ENCODE measurements at places on chromosomes 7 and 10.

DNA sequence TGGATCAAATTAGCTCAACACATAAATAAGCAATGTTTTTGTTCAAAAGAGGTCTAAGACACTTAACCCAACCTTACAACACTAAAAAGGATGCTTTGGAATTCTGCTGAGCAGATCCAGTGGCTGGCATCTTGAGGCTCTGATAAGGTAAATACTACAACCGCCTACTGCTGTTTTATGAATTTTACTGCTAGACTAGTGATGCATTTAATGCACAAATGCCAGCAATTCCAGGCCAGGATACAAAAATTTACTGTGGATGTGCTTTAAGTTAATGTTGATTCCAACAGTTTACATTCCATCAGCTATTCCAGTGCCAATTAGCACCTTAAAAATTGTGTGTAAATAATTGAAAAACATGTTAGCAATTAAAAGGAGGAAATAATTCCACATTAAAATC, 261.3 kb downstream of the PARD3 start:
- no peak for DNase-seq

- no peak for DNase-seq
Measured at GRCh38 chr7:76246804-76247389, 45.2 kb downstream of the SRRM3 start.

- DNase-seq: no peak
Measured at GRCh38 chr10:73015779-73016178, 61.2 kb upstream of the PLA2G12B start.

- no peak for DNase-seq
Measured at GRCh38 chr7:3003936-3004335, 39.7 kb downstream of the CARD11 start.

GRCh38 chr7:116669769-116670168, 2.2 kb upstream of the MET start:
- DNase-seq: no peak

DNA sequence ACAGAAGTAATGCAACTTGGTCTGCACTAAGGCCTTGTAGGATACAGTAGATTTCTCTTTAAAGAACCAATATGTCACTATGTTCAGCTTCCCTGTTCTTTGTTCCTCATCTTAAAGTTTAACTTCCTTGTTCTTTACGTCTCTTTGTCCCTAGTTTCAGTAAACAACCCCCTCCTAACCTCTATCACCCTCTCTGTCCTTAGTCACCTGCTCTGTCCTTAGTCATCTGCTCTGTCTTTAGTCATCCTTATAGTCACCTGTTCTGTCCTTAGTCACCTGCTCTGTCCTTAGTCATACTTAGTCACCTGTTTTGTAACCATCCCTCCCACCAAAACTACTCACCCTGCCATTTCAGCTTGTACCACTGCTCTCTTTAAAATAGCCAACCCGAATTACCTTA, 144.6 kb upstream of the TMEM106B start:
- DNase-seq: no peak

GRCh38 chr7:33040803-33041516, 21.6 kb downstream of the NT5C3A start:
- peak; percentile 26 for DNase-seq

GRCh38 chr7:134327896-134328295, 11.2 kb upstream of the SLC35B4 start:
- DNase-seq: no peak

DNA sequence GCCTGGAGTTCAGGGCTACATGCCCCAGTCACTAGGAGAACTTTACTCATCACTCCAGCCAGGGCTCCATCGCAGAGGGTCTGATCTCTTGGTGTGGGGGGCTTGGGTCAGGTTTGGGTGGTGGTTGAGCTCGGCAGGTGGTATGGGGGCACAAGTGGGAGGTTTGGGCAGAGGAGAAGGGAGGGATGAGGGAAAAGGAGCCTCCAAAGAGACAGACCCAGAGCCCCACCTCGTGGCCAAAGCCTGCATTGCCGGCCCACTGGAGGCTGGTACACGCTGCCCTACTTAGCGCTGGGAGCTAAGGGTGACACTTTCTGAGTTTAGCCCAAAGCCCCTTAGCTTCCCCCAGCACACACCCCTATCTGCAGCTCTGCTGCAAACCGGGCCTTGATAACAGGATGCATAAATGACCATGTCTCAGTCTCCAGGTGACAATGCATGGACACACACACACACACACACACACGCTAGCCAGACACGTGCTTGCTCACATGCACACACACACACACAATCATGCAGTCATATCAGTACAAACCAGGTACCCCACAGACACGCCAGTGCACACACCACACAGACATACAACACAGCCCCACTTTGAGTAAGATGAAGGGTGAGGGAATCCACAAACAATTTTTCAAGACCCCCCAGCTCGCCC, 14.7 kb downstream of the LZTS2 start:
- peak; percentile 71 for DNase-seq

GRCh38 chr7:91239171-91239604, 25.0 kb upstream of the FZD1 start:
- DNase-seq: no peak

DNA sequence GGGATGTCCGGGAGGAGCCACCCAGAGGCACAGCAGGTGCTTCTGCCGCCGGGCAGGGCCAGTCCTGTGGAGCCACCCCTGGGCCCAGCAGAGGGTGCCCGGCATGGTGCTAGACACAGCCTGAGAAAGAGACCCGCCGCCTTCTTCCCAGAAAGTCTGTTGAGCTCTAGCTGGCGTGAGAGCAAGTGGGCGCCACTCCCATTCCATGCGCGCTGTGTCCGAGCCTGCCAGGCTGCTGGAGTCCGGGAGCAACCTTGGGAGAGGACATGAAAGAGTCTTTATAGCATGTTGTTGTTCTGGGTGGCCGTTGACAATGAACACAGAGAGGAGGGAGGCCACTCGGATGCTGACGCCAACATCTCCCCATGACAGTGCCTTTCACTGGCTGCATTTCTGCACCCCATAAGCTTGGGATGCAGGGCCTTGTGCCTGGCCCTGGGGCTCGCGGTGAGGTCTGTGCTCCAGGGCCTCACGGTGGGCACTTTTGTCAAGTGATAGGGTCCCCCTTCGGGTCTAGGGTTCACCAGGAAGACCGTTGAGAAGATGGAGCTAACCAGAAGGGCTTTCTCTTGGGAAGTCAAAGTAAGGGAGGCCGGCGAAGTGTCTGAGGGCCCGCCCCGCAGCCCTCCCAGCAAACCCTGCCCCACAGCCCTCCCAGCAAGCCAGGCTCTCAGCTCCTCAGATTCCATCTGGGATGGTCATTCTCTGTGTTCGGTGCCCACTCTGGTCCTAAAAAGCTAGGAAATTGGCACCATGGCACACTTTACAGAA, 47.3 kb downstream of the NKX6-2 start:
- no peak for DNase-seq

DNA sequence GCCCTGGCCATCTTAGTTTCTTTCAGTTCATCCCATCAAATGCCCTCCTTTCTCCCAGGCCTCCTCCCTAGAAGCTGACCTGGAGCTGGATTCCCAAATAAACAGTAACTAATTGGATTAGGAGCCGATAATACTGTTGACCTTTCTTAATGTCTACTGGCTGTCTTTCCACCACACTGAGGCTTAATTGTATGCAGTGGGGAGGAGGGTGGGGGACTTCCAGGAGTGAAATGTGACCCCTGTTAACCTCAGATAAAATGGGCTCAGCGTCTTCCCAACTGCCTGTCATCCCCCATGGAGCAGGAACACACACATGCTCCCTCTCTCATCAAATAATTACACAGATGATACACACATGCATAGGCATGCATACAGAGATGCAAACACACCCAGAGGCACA, 53.7 kb upstream of the LBX1 start:
- no peak for DNase-seq

DNA sequence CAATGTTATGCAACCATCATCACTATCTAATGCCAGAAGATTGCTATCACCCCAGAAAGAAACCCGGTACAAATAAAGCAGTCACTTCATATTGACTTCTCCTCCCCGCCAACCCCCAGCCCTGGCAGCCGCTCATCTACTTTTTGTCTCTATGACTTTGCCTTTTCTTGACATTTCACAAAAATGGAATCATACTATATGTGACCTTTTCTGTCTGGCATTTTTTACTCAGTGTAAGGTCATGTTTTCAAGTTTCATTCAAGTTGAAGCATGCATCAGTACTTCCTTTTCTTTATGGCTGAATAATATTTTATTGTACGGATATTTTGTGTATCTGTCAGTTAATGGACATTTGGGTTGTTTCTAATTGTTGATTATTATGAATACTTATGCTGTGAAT, 28.1 kb downstream of the FHIP2A start:
- no peak for DNase-seq

- DNase-seq: no peak
Measured at GRCh38 chr7:21636694-21637093, 93.9 kb downstream of the DNAH11 start.

- DNase-seq: no peak
Measured at GRCh38 chr7:34452363-34452762, 205.7 kb upstream of the NPSR1 start.

DNA sequence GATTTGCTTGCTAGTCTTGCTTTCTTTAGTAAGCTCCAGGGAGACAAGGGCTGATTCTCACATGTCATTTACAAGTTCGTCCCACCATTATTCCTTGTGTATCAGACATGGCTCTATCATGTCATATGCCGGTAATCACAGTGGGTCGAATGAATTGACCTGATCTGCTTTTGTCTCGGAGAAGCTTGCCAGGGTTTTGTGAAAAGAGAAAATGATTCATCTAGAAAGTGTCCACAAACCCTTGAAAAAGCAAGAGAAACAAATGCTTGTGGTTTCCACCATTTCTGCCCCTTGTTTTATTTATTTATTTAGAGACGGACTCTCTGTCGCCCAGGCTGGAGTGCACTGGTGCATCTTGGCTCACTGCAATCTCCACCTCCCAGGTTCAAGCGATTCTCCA, 278.5 kb downstream of the TCF7L2 start:
- DNase-seq: no peak

GRCh38 chr7:8365499-8366110, 67.8 kb upstream of the NXPH1 start:
- no peak for DNase-seq

- DNase-seq: no peak
Measured at GRCh38 chr7:8260871-8261694, 884 bp downstream of the ICA1 start.

GRCh38 chr10:29210266-29210868, 78.5 kb upstream of the LYZL1 start:
- no peak for DNase-seq

GRCh38 chr7:129986600-129986999, 33.8 kb upstream of the UBE2H start:
- no peak for DNase-seq

DNA sequence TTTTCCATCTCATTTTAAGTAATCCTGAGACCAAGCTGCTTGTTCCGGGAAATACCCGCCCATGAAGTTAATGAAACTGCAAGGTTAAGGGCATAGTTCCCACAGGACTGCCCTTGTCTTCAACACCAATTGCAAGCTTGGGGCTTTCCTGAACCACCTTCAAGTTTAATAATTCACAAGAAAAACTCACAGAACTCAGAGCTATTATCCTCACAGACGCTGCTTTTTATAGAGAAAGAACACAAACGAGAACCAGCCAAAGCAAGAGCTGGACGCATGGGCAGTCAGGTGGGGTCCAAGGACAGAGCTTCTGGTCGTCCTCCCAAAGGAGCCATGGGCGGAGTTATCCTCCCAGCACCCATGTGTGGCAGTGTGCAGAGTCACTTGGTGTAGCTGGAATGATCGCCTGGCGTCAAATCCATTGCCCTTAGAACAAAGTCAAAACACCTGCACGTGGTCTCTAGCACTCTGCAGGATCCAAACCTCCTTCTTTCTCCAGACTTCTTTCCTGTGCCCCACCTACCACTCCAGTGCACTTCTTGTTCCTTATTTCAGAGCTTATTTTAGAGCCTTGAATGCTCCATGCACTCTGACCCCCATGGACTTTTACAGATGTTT, 56.7 kb downstream of the SNX10 start:
- no peak for DNase-seq
